Panc1 (cell line): ENCODE measurements at places on chromosomes 12 and 14.

- DNase-seq = no peak
Measured at GRCh38 chr14:49578141-49578540, 8.0 kb downstream of the RPS29 start.

GRCh38 chr12:57726884-57727757 lies 11.4 kb downstream of the AGAP2 start:
- no peak for DNase-seq

GRCh38 chr12:113145720-113146551 lies 3.6 kb upstream of the CFAP73 start:
- DNase-seq = no peak

DNA sequence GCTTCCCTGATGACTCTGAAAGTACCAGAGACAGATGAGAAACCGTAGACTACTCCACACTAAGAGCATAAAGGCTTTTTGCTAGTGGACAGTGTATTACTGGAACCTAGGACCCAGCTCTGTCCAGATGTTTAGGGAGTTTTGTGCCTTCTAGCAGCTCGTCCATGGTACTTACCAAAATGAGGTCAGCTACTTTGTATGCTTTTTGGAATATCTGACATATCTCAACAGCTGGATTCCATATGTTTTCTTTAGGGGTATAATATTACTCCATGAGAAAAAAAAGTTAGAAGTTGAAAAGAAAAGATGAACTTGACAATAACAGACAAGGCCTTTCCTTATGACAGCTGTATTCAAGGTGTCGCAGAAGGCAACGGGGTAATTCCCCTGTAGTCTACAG lies 32.1 kb upstream of the FRMD6 start:
- DNase-seq = no peak

DNA sequence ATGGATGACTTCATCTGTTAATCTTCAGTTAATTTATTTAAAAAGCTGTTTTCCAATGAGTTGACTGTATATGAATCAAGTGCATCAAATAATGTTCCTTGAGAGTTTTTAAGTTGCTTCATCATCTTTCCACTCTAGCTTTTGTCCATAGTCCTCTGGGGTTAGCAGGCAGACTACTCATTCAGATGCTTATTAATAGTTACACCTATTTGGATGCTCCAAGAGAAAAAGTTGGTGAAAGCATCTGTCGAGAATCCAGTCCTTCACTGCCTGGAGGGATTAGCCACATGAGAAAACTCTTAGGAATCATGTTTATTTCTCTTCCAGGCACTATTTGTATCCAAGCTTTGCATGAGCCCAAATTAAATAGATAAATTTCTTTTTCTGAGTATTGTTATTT lies 70.2 kb downstream of the DACT1 start:
- DNase-seq = no peak

- DNase-seq = no peak
Measured at GRCh38 chr12:15584366-15585041, 204.7 kb downstream of the EPS8 start.

DNA sequence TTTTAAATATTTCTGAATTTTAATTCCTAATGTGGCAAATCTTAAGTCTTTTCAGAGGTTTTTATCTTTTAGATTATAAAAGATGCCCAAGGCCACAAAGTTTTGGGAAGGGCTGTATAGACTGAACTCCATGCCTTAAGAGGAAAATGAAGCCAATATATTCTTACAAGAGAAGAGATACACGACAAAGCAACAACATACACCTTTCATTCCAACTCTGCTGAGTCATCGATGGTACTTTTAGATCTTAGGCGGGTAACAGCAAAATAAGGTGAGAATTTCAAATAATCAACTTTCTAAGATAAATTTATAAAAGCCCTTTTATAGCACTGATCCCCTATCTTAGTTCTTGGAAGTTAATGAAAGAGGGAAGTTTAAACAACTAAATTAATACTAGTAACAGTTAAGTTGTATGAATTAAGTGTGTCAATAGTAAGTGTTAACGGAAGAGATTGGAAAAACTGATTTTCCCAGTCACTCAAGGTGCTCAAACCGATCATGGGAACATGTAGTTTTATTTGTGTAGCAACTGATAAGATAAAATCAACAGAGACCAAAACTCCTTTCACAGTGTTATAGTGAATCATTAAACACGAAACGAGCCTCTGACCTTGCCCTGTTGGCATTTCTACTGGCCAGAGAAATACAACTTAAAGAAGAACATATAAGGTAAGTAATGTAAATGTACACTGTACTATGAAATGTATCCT lies 18.8 kb upstream of the PIK3C2G start:
- DNase-seq = no peak

DNA sequence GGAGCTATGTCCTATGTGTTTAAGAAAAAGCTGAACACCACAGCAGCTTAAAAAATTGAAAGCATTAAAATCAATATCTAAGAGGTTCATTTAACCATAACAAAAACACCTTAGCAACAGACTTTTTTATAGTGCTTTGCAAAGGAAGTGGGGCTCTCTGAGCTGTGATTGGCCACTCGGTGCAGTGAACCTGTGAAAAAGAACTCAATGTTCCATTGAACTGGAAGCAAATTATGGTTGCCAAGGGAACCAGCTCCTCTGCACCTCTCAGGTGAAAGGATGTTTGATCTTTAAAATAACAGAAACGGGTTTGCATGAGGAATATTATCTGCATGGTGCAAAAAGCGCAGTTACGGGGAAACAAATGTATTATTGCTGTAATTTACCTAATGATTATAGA lies 149.4 kb downstream of the SNAPC1 start:
- no peak for DNase-seq

DNA sequence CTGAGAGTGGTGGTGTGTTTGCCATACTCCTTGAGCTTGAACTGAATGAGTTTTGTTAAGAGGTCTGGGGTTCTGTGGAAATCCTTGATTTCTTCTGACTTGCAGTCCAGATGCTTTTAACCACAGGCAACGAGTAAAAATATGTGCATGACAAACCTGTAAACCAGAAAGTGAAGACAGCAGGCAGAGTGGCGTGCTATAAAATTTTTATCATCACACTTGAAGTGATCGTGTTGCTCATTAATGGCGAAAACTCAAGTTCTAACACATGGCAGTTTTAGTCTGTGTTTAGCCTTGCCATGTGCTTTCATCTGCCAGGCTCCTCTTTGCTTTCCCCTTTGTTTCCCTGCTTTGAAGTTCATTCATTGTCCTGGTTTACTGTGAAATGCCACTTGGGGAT lies 28.0 kb downstream of the TXNRD1 start:
- DNase-seq = no peak

GRCh38 chr12:64744422-64745258 lies 14.6 kb downstream of the GNS start:
- DNase-seq = no peak

GRCh38 chr12:39375206-39375808 lies 67.6 kb downstream of the KIF21A start:
- DNase-seq = no peak

DNA sequence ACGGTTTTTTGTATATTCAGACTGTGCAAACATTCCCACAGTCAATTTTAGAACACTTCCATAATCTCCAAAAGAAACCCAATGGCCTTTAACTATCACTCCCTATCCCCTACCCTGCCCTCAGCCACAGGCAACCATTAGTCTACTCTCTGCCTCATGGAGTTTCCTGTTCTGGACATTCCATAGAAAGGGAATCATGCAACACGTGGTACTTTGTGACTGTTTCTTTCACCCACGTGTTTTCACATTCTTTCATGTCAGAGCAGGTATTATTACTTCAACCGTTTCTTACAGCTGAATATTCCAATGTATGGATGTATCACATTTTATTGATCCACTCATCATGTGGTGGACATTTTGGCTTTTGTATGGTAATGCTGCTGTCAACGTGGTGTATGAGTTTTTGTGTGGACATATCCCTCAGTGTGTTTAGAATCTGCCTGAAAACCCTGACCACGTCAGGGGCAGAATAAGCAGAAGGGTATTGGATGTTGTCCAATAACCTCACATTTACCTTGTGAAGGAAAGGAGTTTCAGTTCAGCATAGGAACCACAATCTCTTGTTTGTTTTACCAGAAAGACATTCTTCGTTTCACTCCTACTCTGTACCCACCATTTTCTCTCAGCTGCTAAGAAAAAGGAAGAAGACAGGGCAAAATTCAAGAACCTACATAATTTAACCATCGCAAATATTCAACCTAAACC lies 107.5 kb upstream of the DYRK2 start:
- no peak for DNase-seq

GRCh38 chr14:24954700-24955037 lies 95.3 kb downstream of the STXBP6 start:
- no peak for DNase-seq

DNA sequence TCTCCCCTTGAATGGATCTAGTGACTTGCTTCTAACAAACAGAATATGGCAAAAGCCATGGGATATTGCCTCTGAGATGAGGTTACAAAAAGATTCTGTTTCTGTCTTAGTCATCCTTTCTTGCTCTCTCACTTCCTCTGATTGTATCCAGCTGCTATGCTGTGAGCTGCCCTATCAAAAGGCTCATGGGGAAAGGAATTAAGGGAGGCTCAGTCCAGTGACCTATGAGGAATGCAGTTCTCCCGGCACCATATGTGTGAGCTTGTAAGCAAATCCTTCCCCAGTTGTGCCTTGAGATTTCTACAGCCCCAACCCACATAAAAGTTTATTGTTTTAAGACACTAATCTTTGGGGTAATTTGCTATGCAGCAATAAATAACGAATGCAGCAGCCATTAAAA lies 183.1 kb downstream of the KLHL28 start:
- DNase-seq = no peak

GRCh38 chr12:13001775-13002040 lies 1.6 kb upstream of the HEBP1 start:
- no peak for DNase-seq

DNA sequence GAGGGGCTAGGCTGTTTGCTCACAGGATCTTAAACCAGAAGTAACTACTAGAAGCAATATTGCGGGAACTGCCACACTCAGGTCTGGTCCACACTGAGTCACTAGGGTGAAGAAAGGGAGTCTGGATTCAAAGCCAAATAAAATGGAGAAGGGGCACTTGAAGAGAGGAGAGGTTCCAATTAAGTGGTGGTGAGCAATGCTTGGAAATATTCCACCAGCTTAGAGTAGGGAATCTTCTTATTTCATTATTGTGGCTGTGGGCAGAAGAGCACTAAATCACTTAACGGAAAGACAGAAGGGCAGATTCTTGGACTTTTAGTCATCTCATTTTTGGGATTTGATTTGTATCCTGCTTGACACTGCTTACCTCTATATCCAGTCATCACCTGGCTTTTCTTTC lies 48.6 kb upstream of the PPP1R12A start:
- DNase-seq = no peak

- DNase-seq = no peak
Measured at GRCh38 chr12:32139064-32139421, 32.4 kb downstream of the BICD1 start.

- no peak for DNase-seq
Measured at GRCh38 chr12:31006416-31007152, 67.1 kb upstream of the DDX11 start.

DNA sequence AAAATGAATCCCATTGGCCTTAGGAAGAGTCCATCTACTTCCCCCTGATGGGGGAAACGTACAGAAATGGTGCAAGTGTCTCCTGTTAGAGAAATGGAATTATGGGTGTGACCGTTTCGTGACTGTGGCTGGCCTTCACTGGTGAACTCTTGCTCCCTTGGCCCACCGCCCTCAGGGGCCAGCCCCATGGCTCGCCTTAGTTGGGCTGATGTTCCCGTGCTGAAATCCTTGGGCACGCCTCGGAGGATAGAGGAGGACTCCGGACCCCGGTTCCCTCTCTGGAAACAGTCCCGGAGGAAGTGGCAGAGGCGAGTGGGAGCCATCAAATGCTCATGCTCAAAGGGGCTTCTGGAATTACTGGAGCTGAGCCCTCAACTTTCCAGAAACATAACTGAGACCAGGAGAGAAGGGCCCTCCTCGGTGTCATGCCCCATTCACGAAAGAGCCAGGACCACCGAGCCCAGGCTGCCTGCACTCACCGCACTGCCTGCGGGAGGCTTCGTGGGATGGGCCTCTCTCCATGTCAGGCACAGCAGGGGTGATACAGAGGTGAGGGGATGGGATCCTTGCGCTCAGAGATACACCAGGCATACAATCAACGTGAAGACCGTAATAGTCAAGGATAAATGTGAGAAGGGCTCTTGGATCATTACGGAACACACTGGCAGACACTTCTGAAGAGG lies 10.1 kb upstream of the CACNA2D4 start:
- DNase-seq = no peak

GRCh38 chr14:104138718-104139459 lies 502 bp downstream of the KIF26A start:
- no peak for DNase-seq

- DNase-seq = no peak
Measured at GRCh38 chr14:46322076-46322475, 329.5 kb downstream of the RPL10L start.

GRCh38 chr12:122860040-122860853 lies 25.0 kb downstream of the HIP1R start:
- peak; percentile 47 for DNase-seq

DNA sequence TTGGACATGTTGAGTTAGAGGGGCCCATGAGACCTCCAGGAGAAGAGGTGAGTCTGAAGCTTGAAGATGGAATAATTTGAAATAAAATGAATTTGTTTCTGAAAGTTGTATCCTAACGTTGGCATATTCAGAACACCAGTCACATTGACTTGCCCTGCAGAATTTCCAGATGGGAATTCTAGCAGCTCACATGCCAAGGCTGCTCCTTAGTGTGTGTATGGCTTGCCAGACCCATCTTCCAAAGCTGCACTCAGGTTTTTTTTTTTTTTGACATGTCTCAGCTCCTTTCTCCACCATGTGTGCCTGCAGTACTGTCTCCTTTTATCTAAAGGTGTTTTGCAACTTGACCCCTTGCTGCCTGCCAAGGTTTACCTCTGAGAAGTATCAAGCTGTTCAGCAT lies 261.9 kb downstream of the NRXN3 start:
- DNase-seq = no peak

GRCh38 chr12:111869671-111870070 lies 27.6 kb downstream of the MAPKAPK5 start:
- no peak for DNase-seq

- no peak for DNase-seq
Measured at GRCh38 chr12:32569259-32569658, 109.8 kb upstream of the DNM1L start.
